Cerebellar cortex (tissue), 1 donor: ENCODE measurements at places on chromosomes 2 and 18.
A peak's percentile ranks its signal among the peaks of the same experiment; 100 is the strongest.

- DNase-seq = no peak
Observed at GRCh38 chr2:42614838-42615237, 46.4 kb downstream of the MTA3 start.

GRCh38 chr2:30975156-30975555, 163.1 kb downstream of the GALNT14 start:
- DNase-seq = no peak

GRCh38 chr2:142741764-142742269, 135.6 kb upstream of the KYNU start:
- DNase-seq = no peak

DNA sequence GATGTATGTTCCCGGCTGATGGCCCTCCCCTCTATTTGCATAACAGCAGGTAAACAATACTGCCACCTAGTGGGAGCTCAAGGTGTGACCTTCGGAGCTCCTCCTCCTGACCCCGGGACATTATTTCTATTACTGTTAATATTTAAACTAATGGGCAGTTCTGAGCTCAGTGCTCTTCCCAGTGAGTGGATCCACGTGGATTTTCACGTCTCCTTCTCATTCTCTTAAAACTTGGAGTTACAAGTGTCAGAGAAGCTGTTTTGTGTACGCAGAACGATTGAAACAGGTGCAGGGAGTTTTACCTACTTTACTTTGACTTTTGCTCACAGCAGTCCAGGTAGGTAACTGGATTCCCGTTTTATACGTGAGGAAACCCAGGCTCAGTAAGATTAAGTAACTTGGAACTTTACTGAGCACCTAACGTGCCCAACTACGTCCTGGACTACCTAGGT, 127.3 kb downstream of the PRKCE start:
- DNase-seq = peak; percentile 74

DNA sequence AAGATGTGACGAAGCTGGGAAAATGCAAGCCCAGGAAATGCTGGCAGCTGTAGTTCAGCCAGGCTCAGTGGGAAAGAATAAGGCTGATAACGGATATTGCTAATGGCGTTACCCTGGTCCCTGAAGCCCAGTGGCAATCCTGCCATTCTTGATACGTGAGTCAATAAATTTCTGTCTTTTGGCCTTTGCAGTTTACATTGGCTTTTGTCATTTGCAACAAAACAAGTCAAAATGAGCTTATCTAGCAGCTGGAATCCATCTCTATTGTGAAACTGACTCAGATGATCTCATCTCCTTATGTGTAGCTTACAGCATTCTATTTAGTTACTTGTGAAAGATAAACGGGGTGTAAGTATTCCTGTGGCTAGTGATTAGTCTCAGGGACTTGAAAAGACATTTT, 43.8 kb downstream of the ARL6IP6 start:
- DNase-seq = no peak

DNA sequence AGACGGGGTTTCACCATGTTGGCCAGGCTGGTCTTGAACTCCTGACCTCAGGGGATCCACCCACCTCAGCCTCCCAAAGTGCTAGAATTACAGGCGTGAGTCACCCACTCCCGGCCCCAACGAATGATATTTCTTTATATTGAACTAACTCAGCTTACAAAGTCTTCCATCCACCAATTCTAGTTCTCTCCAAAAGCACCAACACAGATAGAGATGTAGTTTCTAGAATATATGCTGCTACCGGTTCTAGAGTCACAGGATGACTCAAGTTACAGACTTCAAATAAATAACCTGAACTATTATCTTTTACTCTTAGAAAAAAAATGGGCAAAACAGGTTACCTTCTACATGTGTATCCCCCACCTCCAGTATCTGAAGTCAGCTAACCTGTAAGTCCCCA, 9.2 kb downstream of the ACAA2 start:
- DNase-seq = no peak

DNA sequence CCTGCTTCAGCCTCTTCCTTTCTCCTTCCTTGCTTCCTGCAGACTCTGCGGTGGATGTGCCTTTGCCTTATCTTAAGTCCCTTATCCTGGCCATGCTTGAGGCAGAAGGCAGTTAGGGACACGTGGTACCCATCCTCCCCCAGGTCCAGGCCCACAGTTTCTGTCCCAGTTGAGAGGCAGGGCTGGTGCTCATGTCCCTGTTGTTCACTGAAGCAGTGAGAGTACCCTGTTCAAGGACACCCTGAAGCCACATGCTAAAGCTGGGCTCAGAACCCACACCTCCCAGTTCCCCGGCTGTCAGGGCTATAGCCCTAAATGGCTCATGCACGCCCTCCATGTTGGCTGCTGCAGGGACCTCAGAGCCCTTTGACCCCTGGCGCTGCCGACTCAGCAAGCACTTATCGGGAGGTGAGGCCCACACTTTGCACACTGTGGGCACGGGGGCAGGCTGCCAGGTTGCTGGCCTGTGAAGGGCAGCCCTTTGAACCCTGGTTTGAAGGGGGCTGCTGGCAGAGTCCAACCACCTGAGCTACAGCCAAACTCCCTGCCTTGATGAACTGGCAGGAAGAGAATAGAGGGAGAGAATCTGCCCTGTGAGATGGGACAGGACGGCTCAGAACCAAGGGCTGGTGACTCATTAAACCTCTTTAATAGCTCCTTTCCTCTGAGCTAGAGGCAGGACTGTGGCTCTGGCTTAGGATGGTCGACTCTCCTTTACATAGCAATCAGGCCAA, 6.3 kb downstream of the KHK start:
- DNase-seq = no peak

DNA sequence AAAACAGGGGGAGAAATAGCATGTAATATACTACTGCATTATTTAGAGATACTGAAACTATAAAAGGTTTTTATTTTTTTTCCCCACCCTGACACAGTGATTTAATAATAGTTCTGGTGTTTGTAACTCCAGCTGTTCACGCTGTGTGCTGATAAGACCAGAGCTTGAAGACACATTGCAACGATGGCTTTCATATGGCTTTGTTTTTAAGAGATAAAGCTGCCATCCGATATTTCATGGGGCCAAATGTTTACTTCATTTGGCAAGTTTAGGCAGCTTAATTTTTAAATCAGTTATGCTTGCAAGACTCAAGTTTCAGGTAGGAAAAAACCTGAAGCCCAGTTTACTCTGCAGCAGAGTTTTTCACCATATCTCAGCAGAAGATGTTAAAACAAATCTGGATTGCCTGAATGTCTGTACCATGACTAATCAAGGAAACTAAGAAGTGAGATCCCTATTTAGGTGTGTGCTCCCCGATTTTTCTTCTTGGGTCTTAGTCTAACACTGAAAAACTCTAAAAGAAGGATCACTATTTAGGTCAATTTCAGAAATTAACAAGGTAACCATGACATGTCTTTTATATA, 508.6 kb downstream of the PARD3B start:
- DNase-seq = no peak

GRCh38 chr2:151570191-151570590, 160.5 kb downstream of the RIF1 start:
- peak; percentile 97 for DNase-seq

- no peak for DNase-seq
Observed at GRCh38 chr2:240576436-240577205, 8.3 kb downstream of the RNPEPL1 start.

GRCh38 chr2:152583512-152584229, 133.6 kb downstream of the PRPF40A start:
- DNase-seq = no peak

DNA sequence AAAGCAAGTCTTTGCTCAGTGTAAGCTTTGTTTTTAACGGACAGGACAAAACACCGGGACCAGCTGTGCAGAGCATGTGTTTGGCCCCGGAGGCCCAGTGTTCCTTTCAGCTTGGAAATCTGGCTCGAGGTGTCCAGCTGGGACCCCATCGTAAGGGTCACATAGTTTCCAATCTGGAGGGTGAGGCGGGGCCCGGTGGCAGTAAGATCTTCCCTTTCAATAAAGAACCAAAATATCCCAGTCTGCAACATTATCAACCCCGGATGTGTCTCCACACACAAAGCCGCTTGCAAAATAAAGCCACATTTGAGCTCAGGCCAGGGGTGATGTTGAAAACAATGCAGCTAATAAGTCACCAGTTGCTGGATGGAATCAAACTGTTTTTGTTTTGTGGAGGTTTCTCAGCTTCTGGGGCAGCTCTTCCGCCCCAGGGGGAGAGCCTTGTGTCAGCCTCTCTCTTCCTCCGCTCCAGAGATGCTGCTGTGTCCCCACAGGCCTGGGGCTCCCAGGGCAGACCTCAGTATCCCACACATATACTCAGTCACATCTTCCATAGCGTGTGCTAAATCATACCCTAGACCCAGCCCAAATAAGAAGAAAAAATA, 138.6 kb upstream of the GLI2 start:
- DNase-seq = no peak

DNA sequence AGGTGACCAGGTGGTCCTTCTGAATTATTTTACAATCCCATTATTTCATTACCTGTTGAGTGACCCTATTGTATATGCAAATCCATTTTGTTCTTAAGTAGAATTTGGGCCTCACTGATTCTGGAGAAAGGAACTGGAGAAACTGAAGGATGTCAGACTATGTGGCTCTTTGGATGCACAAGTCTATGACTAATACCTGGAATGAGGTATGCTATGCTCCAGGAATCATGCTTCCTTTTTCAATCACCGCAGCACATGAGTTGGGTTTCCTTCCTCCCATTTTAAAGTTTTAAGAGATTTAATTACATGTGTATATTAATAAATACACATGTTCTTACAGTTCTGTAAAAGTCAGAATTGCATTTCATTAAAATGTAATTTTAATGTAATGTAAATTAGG, 253.9 kb upstream of the VWC2L start:
- no peak for DNase-seq

DNA sequence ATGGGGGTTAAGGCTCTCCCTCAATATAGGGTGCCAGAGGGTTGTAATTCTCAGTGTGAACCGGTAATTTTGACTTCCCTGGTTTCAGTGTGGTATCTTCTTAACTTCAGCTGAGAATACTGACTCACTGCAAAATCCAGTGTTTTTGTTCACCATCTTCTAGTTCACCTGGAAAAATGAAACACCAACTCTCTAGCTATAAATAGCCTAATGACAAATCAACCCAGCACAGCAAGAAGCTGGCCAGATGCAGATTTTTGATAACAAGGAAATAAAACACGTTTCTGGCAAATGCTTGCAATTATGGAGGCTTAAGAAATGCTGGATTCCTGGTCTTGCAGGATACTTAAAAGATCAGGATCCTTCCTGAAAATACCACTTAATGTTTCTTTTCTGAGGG, 192.3 kb downstream of the CLIP4 start:
- DNase-seq = no peak

- DNase-seq = no peak
Observed at GRCh38 chr2:188734691-188735090, 239.5 kb upstream of the COL3A1 start.

- DNase-seq = no peak
Observed at GRCh38 chr2:85710687-85711577, 16.8 kb downstream of the GNLY start.

DNA sequence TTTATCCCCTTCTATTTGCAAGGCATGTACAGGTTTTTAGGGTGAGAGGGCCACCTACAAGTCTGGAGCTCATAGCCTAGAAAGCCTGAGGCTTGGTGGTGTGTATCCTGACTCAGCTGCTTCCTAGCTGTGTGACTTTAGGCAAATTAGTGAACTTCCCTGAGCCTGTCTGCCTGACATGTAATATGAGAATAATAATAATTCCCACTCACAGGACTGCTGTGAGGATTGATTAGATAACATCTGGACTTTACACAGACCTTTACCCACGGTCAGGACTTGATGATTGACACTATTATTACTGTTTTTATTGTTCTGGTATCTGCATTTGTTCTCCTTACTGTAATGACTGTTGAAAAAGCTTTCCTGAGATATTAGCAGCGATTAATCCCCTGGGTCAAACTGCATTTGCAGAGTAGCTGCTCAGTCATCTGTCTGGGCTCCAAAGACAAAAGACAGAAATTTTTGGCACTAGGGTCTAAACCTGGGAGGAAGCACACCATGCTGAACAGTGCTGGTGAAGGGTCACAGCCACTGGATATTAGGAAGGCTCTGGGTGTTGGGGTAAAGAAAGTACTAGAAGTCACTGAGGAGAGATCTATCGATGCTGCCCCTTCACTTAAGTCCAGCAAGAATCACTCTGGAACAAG, 276.5 kb upstream of the FN1 start:
- DNase-seq = no peak

DNA sequence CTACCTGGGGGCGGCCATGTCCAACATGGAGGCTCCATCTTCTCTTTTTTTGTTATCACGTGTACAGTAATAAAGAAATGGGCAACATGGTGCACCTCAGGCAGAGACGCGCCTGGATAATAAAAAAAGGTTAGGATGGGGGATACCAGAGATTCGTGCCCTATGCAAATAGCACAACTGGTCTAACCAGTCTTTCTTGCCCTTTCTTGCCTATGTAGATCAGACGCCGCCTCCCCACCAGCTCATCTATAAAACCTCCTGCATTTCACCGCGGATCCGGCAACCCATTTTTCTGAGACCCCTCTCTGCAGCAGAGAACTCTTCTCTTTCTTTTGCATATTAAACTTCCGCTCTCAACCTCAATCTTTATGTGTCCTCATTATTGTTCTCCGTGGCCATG, 68.7 kb downstream of the MYL12B start:
- no peak for DNase-seq

DNA sequence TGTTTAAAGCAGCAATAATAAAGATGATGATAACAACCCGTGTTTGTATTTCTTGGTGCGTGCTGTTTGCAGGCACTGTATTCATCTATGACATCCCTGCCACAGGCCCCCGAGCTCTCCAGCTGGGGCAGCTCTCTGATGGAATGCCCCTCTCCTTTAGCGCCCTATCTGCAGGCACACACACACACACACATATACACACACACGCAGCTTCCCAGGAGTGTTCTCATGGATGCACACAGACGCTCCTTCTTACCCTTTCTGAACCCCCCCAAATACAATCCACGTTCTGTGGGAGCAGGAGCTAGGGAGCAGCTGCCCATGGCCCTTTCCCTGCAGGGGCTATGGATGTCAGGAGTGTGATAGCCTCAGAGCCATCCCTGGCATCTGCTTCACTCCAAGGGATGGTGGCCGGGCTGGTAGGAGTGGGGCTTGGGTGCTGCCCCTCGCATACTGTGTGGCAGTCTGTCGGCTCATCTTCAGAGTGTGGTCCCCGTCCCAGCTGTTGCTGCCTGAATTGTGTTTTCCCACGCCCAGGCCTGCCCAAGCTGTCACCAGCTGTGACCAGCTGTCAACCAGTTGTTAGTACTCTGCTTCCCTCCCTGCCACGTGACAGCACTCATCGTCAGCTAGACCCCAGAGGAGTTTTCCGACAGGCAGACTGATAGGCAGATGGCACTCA, 50.8 kb upstream of the MYCN start:
- no peak for DNase-seq
